ENCODE measurements at places on chromosomes 4 and X. TPM values are rescaled to one million over a fixed set of nuclear protein-coding genes. Genes with fewer than 3 reads are reported as not detected.

Gene GABRE
- total RNA-seq, result 1.7 TPM

Gene ZCCHC4
- 11.0 TPM for total RNA-seq

Gene ASB9
- 0.50 TPM for total RNA-seq

Gene NEIL3
- 6.8 TPM for total RNA-seq

Gene SLC49A3
- total RNA-seq, result 0.34 TPM

Gene SAT1
- total RNA-seq, result 80.5 TPM

Gene MAOA
- 0.24 TPM for total RNA-seq

Gene THAP9
- 1.7 TPM for total RNA-seq

Gene OPRPN
- total RNA-seq, result not detected

Gene HS3ST1
- total RNA-seq, result not detected

Gene MSN
- total RNA-seq, result 395 TPM

Gene WFS1
- total RNA-seq, result 65.2 TPM

Gene NLRP2B
- total RNA-seq, result not detected

Gene XK
- not detected for total RNA-seq

Gene MAGEC1
- not detected for total RNA-seq

Gene IGFBP7
- total RNA-seq, result 489 TPM

Gene USP17L17
- not detected for total RNA-seq

Gene SERTM2
- not detected for total RNA-seq

Gene ADRA2C
- 0.42 TPM for total RNA-seq

Gene MID1
- 23.4 TPM for total RNA-seq

Gene APELA
- not detected for total RNA-seq

Gene TEX13B
- total RNA-seq, result not detected

Gene CLNK
- total RNA-seq, result not detected

Gene LEF1
- not detected for total RNA-seq

Gene ADH1B
- not detected for total RNA-seq

Gene ZIC3
- not detected for total RNA-seq

Gene RBM46
- total RNA-seq, result not detected

Gene HTR2C
- not detected for total RNA-seq

Gene SHISA3
- total RNA-seq, result not detected

Gene LIN54
- total RNA-seq, result 14.2 TPM

Gene PCDH10
- total RNA-seq, result 26.4 TPM

Gene BMPR1B
- not detected for total RNA-seq

Gene TEX13C
- not detected for total RNA-seq

Gene ZNF674
- 5.2 TPM for total RNA-seq

Gene MAGEC2
- total RNA-seq, result not detected

Gene GNRHR
- not detected for total RNA-seq

Gene SLC4A4
- 25.3 TPM for total RNA-seq

Gene COL4A6
- 0.10 TPM for total RNA-seq

Gene RIPPLY1
- not detected for total RNA-seq

Gene STIM2
- total RNA-seq, result 16.8 TPM

Gene ZFYVE28
- 3.8 TPM for total RNA-seq

Gene NUDT6
- 4.3 TPM for total RNA-seq

Gene EPHA5
- total RNA-seq, result not detected

Gene SLC10A7
- 10.7 TPM for total RNA-seq

Gene ZNF157
- total RNA-seq, result not detected

Gene C4orf50
- total RNA-seq, result not detected

Gene PNMA6A
- 0.29 TPM for total RNA-seq

Gene CYLC1
- not detected for total RNA-seq

Gene PDCL2
- total RNA-seq, result not detected
